ENCODE measurements at places on chromosomes 4 and X.

- no peak for DNase-seq
These were observed 270.1 kb upstream of the LDB2 start for GRCh38 chr4:17168571-17168970.

DNA sequence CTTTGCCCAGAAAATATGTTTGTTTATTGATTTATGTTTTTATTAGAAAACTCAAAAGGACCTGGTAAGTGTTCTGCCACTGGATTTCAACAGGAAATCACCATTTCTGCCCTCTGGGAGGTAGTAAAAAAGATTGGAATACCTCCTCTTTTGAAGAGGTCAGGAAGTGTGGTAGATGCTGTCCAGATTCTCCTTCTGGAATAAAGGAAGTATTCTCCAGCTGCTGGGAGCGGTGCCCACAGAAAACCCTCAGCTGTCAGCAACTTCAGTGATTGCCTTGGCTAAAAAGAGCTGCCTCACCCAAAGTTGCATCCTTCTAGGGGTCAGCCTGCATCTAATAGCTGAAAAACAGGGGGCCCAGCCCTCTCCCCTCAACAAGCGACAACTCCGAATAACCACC lies 13.8 kb upstream of the ZNF674 start:
- DNase-seq, result no peak

DNA sequence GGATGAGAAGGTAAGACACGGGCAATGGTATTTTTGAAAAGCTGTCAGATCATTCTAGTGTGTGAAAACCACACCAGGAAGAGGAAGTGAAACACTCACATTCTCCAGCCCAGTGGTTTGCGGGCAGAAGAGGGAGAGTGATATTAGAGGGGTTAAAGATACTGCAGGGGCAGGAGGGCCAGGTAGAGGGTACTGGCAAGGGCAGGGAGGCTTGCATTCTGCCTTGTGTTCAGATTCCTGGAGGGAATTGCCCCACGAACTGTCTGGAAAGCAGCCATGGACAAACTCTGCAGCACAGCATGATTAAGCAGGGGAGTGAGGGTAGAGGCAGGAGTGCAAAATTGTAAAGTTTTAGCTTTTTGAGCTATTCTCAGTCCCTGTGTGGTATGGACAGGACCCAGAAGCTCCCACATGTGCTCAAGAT lies 30.9 kb downstream of the NIPAL1 start:
- DNase-seq, result peak; percentile 53

- DNase-seq, result no peak
These were observed 111.6 kb downstream of the BTC start for GRCh38 chr4:74682567-74683359.

GRCh38 chrX:13198056-13198761 lies 121.6 kb downstream of the ATXN3L start:
- DNase-seq, result no peak

DNA sequence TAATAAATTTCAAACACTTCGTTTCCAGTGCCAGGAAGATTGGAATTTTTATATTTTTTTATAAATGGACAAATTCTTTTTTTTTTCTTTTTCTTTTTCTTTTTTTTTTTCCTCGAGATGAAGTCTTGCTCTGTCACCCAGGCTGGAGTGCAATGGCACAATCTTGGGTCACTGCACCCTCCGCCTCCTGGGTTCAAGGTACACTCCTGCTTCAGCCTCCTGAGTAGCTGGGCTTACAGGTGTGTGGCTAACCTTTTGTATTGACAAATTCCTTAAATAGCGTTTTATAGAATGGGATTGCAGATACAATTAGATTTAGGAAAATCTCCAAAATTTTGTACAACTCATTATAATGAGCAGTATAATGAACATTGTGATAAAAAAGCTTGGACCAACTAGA lies 328.9 kb downstream of the ARHGAP24 start:
- DNase-seq, result no peak

GRCh38 chr4:32135642-32136041 lies 1415.5 kb downstream of the PCDH7 start:
- DNase-seq, result no peak

- DNase-seq, result no peak
These were observed 121.4 kb downstream of the SHROOM3 start for GRCh38 chr4:76556452-76556851.

DNA sequence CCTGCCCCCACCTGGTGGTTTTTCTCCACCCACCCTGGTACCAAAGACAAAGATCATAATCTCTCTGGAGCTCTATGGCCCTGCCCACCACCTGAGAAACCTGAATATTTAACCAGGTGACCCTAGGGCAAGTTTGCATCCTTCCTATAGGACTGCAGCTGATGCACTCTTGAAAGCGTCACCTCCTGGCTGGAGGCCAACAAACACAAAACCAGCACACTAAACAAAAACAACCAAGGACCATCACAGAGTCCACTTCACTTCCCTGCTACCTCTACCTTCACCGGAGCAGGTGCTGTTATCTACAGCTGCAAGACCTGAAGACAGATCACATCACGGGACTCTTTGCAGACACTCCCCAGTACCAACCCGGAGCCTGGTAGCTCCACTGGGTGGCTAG lies 296.7 kb upstream of the FGF13 start:
- no peak for DNase-seq

DNA sequence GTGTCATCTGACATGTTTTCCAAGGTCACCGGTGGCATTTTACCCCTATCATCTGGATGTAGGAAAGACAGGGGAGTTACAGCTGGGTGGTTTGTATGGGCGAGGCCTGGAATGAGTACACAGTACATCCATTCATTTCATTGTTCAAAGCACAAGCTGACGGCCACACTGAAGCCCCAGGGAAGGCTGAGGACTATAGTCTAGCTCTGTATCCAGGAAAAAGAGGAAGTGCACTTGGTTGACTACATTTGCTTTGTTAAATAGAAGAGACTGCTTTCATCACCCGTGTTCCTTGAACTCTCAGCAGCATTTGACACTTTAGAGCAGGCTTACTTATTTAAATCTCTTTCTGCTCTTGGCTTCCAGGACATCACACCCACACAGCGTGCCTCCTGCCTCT lies 1041.0 kb upstream of the TENM3 start:
- no peak for DNase-seq

GRCh38 chr4:161132715-161133425 lies 1030.9 kb downstream of the FSTL5 start:
- no peak for DNase-seq

DNA sequence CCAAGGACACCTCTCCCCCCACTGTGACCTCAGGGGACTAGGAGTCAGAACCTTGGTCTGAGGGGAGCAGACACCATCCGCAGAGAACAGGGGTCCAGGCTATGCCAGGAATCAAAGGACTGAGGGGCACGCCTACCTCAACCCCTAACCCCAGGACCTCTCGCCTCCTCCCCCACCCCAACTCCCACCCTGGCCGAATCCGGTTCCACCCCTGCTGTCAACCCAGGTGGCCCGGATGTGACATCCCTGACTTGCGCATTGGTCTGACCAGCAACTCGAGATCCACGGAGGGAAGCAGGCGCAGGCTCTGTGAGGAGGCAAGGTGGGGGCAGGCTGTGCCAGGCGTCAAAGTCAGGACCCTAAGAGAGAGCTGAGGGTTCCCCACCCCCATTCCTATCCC lies 468 bp upstream of the MAGEA4 start:
- no peak for DNase-seq

DNA sequence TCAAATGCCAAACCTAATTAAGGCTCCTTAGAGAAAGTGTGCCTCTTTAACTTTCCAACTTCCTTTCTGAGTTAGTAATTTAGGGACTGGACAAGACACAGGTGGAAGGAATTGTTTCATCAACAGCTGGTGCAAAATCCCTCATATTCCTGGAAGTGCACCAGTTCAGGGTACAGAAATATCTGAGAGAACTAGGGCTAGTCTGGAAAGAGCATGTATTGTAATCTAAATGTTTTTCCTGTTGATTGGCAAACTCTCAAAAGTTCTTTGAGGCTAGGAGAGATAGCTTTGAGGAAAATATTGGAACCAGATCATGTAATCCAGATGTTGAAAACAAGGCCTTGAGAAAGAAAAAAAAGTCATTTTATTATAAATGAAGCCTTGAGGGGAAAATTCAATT lies 98.1 kb upstream of the C1GALT1C1 start:
- no peak for DNase-seq

DNA sequence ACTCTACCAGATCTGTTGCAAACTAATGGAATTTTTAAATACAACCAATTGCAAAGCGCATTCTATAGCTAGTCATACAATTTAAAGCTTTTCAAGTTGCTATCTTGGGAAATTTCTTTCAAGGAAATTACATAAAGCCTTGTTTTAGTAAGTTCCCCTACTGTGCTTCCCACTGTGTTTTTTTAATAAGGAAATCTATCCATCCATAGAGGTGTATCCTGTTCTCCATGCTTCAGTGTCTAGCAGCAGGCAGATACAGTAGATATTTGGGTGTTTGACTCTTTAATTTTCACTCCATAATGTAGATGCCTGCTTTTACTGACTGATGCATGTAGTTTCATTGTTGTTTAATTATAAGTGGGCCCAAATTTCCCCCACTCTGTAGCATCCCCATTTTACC lies 171.6 kb upstream of the POU3F4 start:
- DNase-seq, result no peak
